ENCODE measurements at places on chromosomes 11 and 22.

- DNase-seq: no peak
Observed at GRCh38 chr22:39292031-39292462, 27.4 kb downstream of the RPL3 start.

DNA sequence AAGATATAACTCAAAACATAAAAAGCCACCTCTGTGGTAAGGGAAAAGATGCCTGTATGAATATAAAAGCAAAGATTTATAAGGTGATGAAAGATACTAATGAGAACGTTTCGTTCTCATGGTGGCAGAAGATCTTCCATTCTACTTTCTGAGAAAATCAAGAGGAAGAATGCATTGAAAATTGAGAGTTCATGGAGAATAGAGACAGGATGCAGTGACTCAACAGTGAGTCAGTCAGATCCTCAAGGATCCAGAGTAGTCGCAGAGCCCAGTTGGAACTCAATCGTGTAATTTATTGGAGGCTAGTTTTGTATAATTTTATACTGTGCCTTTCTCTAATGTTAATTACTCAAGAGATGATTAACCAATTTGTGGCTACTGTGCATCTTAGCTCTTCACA, 73.3 kb downstream of the ENTHD1 start:
- no peak for DNase-seq

- no peak for DNase-seq
Observed at GRCh38 chr11:107752508-107752907, 40.7 kb upstream of the SLN start.

GRCh38 chr11:24509114-24509513, 12.3 kb downstream of the LUZP2 start:
- no peak for DNase-seq

DNA sequence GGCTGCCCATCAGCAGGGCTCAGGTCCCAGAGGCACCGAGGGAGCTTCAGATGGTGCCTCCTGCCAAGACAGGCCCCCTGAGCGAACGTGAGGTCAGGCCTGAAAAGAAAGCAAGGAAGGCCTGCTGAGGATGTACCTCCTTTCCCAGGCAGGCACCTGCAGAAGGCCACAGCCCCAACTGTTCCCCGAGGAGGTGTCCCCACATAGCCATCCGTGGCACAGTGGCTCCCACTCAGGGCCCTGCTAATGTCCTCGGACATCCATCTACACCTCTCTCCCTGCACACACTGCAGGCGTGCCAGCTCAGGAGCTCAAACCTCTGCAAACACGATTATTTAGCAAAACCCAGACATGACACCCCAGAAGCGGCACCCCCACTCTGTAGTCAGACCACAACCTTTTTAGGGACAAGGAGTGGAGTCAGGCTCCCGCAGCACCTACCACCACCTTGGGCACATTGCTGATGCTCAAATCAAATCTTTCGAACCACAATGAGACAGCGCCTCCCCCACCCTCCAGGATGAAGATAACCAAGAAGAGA, 36.9 kb downstream of the SHANK2 start:
- no peak for DNase-seq

All from stimulated activated CD8-positive, alpha-beta memory T cell treated with anti-CD3 and anti-CD28 coated beads, Interleukin-15, amount 100 ng/mL, for 48 hours (primary cell).